ENCODE measurements at places on chromosomes 12 and 14.
A peak's percentile ranks its signal among the peaks of the same experiment; 100 is the strongest.

GRCh38 chr12:45243963-45244362 is 28.1 kb downstream of the ANO6 start:
- no peak for DNase-seq

GRCh38 chr12:18320036-18320617 is 58.8 kb downstream of the PIK3C2G start:
- DNase-seq: no peak

- no peak for DNase-seq
Measured at GRCh38 chr12:65984227-65984479, 146.4 kb downstream of the LLPH start.

DNA sequence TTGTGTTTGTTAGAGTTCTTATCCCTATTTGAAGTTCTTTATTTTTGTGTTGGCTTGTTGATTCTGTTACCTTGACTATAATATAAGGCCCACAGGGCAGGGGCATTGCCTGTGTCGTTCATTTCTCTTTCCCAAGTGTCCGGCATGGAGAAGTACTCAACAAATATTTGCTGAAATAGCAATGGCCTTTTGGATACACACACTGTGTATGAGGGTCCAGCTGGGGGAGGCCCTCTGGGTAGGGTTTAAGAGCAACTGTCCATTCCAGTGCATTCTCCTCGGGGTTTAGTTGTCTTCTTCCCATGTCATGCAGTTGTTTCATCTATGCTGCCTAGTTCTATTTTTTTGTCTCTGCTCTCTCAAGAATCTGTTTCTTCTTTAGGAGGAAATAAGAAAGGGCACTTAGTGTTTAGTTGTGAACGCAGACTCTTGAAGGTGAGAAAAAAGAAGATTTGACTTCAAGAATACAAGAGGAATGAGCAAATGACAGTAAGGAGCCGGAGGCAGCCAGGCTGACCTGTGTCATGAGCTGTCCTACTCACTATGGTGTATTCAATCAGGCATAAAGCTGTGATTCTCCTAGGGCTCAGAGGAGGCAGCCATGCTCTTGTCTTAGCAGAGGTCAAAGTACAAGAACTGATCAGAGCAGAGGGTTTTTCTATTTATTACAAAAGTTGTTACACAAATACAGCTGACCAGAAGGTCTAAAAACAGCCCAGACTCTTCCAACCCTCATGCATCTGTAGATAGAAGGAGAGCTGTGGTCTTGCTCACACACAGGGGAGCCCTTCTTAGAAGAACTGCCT is 10.2 kb downstream of the ERG28 start:
- no peak for DNase-seq

GRCh38 chr14:74919421-74920165 is 3.5 kb downstream of the RPS6KL1 start:
- DNase-seq: no peak

- no peak for DNase-seq
Measured at GRCh38 chr12:6120796-6121473, 3.5 kb downstream of the VWF start.

GRCh38 chr12:121715862-121716435 is 3.4 kb downstream of the TMEM120B start:
- DNase-seq: no peak

- no peak for DNase-seq
Measured at GRCh38 chr12:26878661-26879119, 45.7 kb upstream of the ITPR2 start.

DNA sequence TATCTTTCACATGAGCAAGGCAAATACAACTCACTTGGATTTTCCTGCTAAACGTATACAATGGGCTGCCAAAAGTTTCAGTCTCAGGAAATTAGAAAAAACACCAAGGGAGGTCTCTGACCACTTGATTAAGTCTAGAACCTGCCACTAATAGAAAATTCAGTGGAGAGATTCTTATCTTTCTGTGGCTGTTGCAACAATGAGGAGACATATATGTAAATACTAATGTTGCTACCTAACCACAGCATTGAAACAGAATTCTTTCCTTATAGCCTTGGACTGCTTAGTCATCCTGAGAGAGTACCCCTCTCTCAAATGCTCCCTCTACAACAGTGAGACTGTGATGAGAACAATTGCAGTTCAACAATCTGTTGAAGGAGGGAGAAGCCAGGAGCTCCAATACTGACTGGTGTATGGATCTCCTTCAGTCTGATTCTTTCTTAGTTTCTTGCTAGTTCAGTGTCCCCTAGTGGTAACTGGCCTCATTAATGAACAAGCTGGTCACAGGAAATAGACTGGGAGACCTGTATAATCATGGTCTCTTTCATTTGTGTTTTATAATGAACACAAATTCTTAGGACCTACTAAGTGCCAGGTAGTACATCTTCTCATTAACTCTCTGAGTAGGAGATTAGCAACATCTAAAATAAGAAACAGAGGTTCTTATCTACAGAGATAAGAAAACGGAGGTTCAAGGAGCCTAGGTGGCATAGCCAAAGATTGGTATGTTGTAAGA is 164.5 kb downstream of the SLC38A4 start:
- DNase-seq: peak; percentile 12

DNA sequence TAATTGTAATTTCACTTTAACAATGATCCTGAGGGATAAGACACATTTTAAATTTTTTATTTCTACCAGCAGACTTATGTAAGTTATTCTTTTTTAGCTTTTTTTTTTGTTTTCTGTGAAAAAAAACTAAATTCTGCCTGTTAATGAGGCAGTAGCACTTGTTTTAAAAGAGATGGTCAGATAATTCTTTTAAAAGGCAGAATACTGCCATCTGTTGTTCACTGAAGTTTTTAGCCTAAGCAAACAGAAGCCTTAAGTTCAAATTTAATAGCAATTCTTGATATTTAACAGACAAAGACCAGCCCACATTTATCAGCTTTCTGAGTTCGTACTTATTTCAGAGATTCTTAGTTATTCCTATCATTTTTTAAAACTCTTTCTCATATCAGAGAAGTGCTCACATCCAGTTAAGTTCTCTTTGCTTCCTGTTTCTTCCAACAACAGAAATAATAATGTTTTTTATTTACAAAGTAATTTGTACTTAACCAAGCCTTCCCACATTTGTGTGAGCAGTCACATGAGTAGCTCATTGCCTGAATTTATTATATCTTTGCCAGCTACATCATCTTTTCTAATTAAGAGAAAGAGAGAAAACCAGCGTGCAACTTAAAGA is 93.4 kb upstream of the SLCO1C1 start:
- no peak for DNase-seq

DNA sequence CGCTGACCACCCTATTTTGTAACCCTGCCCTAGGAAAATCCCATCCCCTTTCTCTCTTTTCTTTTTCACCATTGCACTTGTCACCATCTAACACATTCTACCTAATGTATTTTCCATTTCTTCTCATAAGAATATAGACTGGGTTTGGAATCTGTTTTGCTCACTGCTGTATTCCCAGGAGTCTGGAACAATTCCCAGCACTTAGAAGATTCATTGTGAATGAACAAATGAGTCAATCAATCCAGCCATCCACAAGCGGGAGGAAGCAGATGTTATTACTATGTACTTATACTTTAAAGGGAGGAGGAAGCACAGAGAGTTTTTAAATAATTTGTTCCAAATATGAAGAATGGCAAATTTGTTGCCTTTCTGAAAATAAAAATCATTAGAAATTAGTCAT is 142.1 kb downstream of the KIF21A start:
- DNase-seq: no peak

DNA sequence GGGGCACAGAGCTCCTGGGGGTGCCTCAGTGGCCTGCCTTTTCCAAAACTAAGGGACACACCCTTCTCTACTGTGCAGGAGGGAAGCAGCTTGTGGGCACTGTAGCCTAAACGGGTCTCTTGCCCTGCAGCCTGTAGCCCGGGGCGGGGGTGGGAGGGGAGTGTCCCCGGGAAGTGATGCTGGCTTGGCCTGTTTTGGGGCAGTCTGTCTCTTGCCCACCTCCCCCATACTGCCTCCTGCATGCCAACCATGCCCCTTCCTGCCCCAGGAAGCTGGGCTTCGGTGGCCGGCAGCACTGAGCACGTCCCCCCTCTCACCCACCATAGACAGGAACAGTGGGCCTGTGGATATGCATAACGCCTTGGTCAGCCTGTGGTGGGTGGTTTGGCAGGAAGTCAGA is 43.4 kb downstream of the PRIMA1 start:
- DNase-seq: no peak

- DNase-seq: no peak
Measured at GRCh38 chr12:122090759-122091515, 12.4 kb downstream of the MLXIP start.

- DNase-seq: no peak
Measured at GRCh38 chr12:3261782-3262359, 184.7 kb downstream of the TSPAN9 start.

DNA sequence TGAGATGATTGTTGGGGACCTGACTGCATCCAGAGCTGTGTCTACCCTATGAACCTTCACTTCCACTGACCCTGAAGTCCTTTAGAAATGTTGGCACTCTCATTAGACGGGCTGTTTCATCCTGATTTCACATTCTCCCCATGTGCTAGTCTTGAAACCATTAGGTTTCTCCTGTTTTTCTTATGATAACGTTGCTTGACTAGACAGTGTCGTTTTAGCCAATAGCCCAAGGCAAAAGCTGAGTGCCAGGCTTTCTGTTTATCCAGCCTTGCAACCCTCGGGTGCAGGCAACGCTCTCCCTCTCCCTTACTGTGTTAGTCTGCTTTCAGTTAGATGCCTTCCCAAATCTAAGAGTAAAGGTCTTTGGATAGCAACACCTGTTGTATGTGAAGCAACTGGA is 30.1 kb downstream of the DACT1 start:
- DNase-seq: no peak

DNA sequence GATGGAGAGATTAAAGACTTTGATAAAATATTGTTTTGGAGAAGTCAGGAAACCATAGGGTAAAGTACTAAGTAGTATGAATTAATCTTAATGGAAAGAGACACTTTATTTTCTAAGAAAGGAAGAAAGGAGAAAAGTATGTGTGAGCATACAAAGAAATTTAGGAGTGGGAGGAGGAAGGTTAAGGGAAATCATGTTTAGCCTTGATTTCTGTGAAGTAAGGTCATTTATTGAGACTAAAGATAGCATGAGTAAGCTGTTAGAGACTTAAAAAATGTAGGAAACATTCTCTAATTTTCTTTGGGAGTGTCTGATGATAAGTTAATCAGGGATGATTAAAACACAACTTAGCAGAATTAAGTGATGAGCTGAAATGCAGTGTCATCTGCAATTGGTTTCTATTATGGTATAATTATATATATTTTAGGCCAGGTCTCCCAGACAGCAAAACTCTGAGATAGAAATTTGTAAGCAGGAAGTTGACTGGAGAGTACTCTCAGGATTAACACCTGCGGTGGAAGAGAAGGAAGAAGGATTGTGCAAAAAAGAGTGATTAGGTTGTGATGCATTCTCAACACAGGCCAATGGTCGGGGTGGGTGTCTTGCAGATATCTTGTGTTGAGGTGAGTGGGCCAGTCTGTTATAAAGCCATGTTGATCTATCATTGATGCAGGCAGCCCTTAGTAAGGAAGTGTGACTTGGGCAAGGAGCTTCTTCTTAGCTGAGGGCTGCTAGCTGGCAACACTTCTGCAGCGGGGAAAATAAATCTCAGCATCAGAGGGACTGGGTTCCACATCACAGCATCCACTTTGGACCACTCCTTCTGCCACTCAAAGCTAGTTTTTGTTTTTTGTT is 256.2 kb downstream of the AEBP2 start:
- no peak for DNase-seq

- no peak for DNase-seq
Measured at GRCh38 chr12:10501030-10501429, 4.7 kb upstream of the EIF2S3B start.

DNA sequence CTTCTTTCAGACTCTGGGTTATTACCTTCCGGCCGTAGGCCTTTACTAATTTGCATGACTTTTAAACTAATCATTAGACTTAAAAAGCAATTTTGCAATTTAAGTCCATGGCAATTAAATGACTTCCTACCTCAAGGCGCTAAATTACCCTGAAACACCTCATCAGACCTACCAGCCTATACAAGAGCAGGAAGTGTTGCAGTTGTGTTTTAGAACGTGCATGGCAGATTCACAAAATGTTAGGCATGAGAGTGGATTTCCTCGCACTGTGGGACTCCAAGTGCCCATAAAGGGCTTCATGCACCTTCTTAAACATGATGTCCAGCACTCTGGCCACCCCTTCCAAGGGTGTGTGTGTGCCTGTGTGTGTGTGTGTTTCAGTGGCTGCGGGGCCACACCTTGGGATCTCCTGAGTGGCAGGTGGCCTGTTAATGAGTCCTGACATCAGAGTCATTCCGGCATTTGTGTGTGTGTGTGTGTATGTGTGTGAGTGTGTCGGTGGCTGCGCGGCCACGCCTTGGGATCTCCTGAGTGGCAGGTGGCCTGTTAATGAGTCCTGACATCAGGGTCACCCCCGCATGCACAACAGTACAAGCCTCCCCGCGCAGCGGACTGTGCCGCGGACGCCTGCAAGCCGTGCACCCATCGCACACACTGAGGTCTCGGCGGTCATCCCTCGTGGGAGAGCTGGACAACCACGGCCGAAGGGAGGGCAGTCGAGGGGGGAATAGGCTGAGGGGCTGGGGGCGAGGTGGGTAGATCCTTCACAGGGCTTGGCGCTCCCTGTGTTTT is 900 bp downstream of the C2CD5 start:
- peak; percentile 52 for DNase-seq

DNA sequence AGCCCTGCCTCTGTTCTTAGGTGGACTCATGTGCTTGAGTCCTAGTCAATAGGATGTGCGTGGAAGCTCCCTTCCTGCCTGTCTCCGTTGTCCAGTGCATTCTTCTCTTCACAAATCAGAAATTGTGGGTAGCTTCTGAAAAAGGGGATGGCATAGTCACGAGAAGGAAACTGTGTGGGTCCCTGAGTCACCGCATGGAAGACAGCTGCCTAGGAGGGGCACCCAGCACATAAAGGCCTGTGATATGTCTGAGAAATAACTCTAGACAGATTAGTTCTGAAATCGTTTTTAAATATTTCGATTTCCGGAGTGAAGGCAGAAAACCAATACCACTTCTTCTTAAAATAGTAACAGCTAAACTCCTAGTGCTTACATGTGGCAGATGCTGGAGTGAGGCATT is 974.4 kb downstream of the BCL11B start:
- no peak for DNase-seq

- no peak for DNase-seq
Measured at GRCh38 chr14:56168007-56168616, 49.9 kb downstream of the PELI2 start.

- no peak for DNase-seq
Measured at GRCh38 chr14:79016828-79017505, 846.8 kb downstream of the NRXN3 start.

- DNase-seq: no peak
Measured at GRCh38 chr14:102066041-102066451, 20.8 kb downstream of the HSP90AA1 start.

GRCh38 chr12:79591988-79592387 is 98.8 kb downstream of the PAWR start:
- DNase-seq: no peak

DNA sequence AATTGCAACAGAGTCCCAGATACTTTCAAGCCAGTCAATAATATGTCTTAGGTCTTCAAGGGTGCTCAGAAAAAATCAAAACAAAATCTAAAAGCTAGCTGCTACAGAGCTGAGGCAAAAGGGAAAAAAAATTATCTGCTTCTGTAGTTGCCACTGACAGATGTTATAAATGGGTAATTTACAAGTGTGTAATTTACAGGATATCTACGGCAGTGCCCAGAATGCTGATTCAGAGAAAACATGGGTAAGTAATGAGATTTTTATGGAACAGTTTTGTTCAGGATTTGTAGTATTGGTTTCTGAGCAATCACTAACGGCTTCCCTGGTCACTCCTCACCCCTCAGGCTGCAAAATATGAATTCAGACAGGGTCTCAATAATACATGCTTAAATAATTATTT is 234.1 kb downstream of the GALC start:
- DNase-seq: no peak

- no peak for DNase-seq
Measured at GRCh38 chr14:71713451-71713850, 218.8 kb upstream of the RGS6 start.

GRCh38 chr14:37571391-37571790 is 23.7 kb downstream of the FOXA1 start:
- DNase-seq: no peak

Data from CD4-positive, alpha-beta T cell treated with Interleukin-17A for 4 hours (primary cell).